ENCODE measurements at places on chromosomes 3 and 15.

DNA sequence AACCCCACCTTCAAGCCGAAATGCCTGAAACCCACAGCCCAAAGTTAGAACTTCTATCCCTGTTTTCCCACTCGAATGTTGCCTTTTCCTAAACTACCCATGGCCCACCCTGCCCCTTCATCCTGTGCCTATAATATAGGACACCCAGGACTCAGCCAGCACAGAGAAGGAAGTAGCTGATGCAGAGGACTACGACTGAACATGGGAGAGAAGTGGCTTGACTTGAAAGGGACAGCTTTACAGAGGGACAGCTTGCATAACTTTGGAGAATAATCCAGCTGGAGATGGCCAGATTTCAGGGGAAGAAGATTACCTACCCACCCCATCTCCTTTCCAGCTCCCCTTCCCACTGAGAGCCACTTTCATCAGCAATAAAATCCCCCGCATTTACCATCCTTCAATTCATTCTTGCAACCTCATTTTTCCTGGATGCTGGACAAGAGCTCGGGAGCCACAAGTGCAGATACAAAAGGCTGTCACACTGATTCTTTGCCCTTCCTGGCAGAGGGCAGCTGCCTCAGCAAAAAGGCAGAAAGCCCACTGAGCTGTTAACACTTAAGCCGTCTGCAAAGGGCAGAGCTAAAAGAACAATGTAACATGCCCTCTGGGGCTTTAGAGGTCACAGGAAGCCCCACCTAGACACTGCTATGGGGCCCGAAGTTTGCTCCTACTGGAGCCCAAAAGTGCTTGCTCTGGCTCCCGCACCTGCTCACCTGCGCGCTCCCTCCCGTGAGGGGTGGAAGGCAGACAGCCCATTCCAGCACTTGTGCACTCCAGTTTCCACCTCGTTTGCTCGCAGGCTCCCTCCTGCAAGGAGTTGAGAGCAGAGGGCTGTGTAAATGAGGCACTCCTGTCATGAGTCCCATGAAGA, 224.0 kb downstream of the TBC1D5 start:
- no peak for DNase-seq

- DNase-seq, result no peak
Observed at GRCh38 chr15:65339920-65340319, 35.4 kb downstream of the RNU5B-1 start.

DNA sequence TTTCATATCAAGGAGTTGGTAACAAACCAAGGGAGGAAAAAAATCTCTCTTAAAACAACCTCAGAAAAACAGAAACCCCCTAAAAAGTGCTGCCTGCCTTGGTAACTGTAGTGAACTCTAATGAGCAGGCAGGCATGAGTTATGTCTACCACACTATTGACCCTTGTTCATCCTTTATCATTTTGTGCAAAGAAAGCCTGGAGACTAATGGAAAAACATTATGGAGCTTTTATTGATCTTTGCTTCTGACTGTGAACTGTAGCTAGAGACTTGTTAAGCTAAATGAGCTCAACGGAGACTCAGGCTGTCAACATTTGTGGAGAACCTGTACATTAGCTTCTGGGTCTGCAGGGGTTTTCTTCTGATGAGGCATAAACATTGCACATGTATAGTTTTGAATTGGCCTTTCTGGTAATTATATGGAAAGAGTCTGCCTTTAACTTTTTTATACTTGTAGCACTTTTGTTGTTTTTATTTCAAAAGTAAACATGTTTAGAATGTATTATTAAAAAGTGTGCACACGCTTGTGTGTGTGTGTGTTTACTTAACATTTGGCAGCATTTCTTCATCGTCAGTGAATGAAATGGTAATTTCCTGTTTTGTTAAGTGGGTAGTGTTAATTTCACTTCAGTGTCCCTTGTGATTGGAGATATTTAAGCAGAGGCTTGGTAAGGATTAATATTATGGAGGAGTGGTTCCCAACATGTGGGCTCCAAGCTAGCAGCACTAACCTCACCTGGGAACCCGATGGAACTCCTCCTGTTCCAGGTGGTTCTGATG, 15.9 kb upstream of the SPTSSB start:
- no peak for DNase-seq

DNA sequence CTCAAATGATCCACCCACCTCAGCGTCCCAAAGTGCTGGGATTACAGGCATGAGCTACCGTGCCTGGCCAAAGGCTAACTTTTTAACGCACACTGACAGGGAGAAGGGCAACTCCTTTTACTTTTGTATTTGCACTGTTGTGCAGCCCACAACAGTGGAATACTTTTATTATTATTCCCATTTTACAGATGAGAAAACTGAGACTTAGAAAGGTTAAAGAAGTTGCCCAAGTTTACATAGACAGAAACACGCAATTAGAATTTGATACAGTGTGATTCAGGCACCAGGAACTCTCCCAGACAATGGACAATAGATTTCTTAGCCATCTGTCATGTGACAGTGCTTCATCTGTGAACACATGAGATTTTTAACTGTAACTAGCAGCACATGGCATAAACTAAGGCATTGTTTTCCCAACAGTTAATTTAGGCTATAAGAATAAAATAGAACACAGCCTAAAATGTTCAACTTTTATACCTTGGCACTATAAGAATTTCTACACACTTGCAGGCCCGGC, 18.8 kb downstream of the STAG1 start:
- DNase-seq, result no peak

- peak; percentile 66 for DNase-seq
Observed at GRCh38 chr15:70605606-70606410, 157.6 kb downstream of the UACA start.

GRCh38 chr15:42048821-42049200, 28.0 kb upstream of the PLA2G4E start:
- no peak for DNase-seq

Measured in fibroblast of skin of left quadriceps (primary cell).